ENCODE measurements at places on chromosomes 2 and 18.

DNA sequence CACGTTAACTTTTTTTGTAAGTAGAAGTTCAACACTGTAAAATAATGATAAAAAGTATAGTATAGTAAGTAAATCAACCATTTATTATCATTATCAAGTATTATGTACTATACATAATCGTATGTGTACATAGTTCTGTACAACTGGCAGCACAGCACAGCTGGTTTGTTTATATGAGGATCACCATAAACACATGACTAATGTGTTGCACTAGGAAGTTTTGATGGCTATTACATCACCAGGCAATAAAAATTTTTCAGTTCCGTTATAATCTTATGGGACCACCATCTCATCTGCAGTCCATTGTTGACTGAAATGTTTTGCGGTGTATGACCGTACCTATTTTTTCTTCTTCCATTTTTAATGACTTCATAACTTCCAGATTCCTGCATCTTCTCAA is 39.2 kb upstream of the ZNF385B start:
- H3K36me3 ChIP-seq = no peaks in the 10 kb centered on the region
- no peaks in the 10 kb centered on the region for H3K27me3 ChIP-seq
- H3K4me3 ChIP-seq = no peak overlapping the region

GRCh38 chr2:213787869-213788268 is 503.6 kb downstream of the SPAG16 start:
- H3K27me3 ChIP-seq = no peaks in the 10 kb centered on the region
- H3K27ac ChIP-seq = no peak overlapping the region
- H3K4me1 ChIP-seq = no peaks in the 10 kb centered on the region
- DNase-seq = no peak
- no peak overlapping the region for H3K4me3 ChIP-seq
- no peaks in the 10 kb centered on the region for H3K36me3 ChIP-seq

DNA sequence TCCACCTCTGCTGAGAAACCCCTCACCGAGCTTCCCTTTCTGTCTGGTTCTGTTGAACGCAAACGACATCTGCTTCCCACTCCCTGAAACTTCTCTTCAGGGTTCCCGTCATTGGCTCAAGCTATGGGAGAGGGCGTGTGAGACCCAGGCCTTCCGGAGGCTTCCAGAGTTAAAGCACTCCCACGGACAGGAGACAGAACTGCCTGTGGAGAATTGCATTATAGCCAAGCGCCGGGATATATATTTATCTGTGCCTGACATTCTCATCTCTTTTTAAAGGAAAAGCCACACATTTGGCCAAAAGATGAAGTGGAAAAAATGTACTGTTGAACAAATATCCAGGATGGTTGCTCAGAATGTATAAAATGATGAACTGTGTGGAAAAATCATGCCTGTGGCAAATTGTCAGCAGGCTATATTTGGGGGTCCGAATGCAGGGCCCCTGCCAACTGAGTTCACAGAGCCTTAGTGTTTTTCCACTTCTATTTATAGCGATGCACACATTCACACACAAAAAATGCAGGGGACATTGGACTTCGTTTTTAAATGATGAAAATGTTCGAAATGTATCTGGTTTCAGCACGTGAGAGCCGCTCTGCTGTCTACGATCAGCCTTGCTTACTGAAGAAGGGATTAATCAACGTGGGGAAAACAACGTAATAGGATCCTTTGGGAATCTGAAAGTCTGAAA is 59.5 kb downstream of the E2F6 start:
- H3K4me3 ChIP-seq = no peak overlapping the region
- DNase-seq = no peak
- no peaks in the 10 kb centered on the region for H3K36me3 ChIP-seq
- no peaks in the 10 kb centered on the region for H3K27me3 ChIP-seq

DNA sequence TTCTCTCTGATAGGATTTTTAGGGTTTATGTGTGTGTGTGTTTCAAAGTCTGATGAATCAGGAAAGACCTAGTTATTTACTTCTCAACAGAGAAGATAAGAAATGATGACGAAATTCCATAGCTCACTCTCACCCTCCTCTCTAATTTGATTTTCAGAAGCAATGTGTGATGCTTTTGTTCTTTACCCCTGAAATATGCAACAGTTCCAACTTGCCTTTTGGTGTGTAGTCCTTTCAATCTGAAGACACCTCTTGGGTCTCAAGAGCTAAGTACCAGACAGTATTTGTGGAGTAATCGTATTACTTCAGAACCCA is 18.7 kb upstream of the LCLAT1 start:
- no peak overlapping the region for H3K27ac ChIP-seq
- peaks cover 26% of the 10 kb centered on the region for H3K4me1 ChIP-seq
- H3K4me3 ChIP-seq = no peak overlapping the region

DNA sequence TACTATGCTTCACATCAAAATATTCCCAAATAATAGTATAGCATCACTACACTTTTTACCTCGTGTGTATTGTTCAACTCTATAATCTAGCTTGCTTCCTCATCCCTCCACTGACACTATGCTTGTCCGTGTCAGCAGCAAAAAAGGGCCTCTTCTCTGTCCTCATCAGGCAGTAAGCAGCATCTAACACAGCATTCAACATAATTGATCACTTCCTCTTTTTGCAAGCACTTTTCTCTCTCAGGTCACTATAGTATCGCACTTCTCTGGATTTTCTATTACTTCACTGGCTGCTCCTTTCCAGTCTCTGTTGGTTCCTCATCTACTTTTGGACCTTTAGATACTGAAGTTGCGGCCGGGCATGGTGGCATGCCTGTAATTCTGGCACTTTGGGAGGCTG is 64.9 kb upstream of the ZSWIM2 start:
- no peaks in the 10 kb centered on the region for H3K4me1 ChIP-seq
- H3K36me3 ChIP-seq = no peaks in the 10 kb centered on the region
- H3K27me3 ChIP-seq = no peaks in the 10 kb centered on the region
- no peak overlapping the region for H3K4me3 ChIP-seq
- DNase-seq = no peak
- no peak overlapping the region for H3K27ac ChIP-seq

DNA sequence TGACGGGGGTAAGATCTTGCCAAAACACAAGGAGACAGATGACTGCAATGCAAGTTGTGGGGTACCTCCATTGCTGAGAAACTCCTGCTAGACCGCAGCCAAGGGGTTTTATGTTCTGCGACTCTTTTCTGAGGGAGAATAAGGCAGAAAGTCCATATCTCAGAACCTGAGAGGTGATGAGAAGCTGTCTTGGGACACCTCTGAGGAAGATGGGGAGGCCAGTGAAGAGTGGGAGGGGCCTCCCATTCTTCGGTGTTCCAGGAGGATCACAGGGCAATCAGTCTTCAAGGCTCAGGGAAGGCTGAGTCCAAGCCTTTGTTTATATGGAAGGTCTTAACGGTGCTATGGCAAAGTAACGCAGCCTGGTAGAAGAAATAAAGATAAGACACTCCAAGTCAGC is 18.0 kb downstream of the CYP27A1 start:
- H3K36me3 ChIP-seq = no peaks in the 10 kb centered on the region
- H3K4me1 ChIP-seq = peaks cover 13% of the 10 kb centered on the region
- H3K4me3 ChIP-seq = no peak overlapping the region
- no peak overlapping the region for H3K27ac ChIP-seq
- DNase-seq = no peak
- H3K27me3 ChIP-seq = peaks cover 18% of the 10 kb centered on the region

- no peak overlapping the region for H3K4me3 ChIP-seq
- H3K4me1 ChIP-seq = no peaks in the 10 kb centered on the region
- H3K36me3 ChIP-seq = no peaks in the 10 kb centered on the region
- DNase-seq = no peak
- no peak overlapping the region for H3K27ac ChIP-seq
Measured at GRCh38 chr2:145591109-145591809, 1071.3 kb upstream of the ZEB2 start.

DNA sequence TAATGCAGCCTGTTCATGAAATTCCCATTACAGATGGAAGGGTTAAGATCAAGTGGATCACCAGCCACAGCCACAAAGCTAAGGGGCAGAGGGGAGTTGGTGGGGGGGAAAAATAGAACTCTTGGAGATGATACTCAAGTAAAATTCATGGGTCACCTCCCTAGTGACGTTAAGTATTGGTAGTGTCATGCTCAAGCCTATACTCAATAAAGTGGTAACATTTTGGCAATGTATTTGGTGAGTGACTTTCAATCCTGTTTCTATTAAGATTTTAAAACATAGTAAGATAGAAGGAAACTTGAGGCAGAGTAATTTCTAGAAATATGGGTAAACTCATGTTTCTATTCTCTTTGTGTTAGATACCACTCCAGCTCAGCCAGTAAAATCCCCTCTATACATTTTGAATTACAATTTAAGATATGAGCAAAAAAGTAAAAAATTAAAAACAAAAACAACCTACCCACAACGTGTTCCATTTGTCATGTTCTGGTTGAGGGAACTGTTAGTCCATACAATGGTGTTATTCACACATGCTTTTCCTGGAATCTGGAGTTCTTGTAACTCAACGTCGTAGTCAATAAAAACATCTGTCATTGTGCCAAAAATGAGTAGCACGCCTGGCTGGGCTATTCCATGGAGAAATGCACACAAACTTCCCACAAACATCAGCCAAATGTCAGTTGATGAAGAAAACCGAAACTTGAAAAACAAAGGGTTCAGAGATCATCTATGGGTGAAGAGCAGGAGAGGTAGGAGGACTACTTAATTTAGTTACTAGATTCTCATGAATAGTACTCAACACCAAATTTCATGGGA is 18.1 kb downstream of the ABCB11 start:
- no peaks in the 10 kb centered on the region for H3K27me3 ChIP-seq
- H3K4me1 ChIP-seq = peaks cover 1% of the 10 kb centered on the region
- H3K4me3 ChIP-seq = no peak overlapping the region
- no peak overlapping the region for H3K27ac ChIP-seq
- no peak for DNase-seq

DNA sequence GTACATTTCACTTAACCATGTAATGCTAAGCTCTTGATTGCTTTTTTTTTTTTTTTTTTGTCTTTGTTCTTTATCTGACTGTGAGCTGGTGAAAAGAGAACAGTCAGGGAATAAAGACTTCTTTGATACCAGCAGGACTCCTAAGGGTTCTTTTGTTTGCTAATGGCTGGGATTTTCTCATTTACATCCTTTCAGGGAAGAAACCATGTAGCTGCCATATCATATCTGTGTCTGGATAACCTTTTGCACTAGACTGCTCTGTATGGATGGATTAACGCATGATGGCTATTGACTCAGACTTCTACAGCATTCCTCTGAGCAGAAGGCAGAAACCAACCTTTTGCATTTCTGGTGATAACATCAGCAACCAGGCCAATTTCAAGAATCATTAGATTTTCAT is 504.0 kb downstream of the LRRTM4 start:
- DNase-seq = no peak
- H3K27me3 ChIP-seq = no peaks in the 10 kb centered on the region
- H3K4me3 ChIP-seq = no peak overlapping the region
- H3K27ac ChIP-seq = no peak overlapping the region
- no peaks in the 10 kb centered on the region for H3K4me1 ChIP-seq
- H3K36me3 ChIP-seq = no peaks in the 10 kb centered on the region

DNA sequence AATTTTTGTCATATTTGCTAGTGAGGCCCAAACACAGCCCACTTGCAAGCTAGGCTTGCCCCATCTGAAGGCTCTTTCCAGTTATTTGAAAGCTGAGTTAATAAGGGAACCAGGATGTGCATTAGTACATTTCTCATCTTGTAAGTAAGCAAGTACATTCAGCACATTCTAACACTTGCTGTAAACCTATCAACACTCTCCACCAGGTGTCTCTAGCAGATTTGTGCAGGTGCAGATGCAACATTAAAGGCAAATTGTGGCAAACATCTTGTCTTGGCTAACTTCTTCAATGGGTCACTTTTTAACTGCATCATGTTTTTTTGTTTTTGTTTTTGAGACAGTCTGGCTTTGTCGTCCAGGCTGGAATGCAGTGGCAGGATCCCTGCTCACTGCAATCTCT is 25.3 kb upstream of the MFSD6 start:
- DNase-seq = peak; percentile 45
- H3K27ac ChIP-seq = no peak overlapping the region
- no peaks in the 10 kb centered on the region for H3K36me3 ChIP-seq
- no peaks in the 10 kb centered on the region for H3K27me3 ChIP-seq

DNA sequence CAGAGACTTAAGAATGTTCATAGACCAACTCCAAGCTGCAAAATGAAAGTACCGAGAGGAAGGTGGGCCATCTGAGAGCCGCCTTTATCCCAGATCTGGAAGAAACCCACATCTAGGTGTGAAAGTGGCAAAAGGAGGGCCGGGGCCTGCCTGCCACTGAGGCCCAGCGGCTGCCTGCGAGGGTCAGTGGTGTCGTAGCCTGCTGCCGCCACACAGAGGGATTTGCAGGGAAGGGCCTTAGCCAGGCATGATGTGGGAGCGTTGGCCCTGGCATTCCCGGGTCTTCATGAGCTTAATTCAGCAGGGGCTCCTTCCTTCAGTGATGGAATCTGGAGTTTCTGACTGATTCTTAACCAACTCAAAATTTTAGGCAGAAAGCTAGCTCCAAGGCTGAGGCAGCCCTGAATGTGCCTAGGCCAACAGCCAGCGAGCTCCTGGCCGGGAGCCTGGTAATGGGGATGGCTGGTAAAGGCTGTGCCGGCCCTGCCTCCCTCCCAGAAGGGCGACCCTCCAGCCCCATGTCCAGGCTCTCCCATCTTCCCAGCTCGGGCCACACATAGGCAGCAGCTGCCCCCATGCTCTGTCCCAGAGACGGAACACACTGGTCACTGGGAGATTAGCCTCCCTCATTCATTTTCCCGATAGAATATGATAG is 230.1 kb downstream of the AGAP1 start:
- H3K36me3 ChIP-seq = no peaks in the 10 kb centered on the region
- no peak overlapping the region for H3K27ac ChIP-seq
- DNase-seq = no peak
- no peak overlapping the region for H3K4me3 ChIP-seq

DNA sequence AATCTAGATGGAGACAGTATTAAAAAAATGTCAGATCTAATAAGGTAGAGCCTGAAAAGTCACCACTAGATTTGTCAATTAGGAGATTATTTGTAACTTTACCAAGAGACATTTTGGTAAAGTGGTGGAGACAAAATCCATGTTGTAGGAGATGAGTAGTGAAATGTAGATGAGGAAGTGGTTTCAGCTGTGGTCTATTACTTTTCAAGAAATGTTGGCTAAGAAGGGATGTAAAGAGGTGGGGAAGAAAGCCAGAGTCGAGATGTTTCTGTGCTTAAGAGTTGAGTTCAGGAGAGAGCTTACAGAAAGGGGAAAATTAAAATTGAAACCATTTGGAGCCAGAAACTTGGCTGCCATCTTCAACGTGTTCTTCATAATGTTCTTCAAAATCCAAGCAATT is 22.2 kb downstream of the ACVR2A start:
- no peak for DNase-seq
- H3K27me3 ChIP-seq = no peaks in the 10 kb centered on the region
- no peak overlapping the region for H3K4me3 ChIP-seq
- no peak overlapping the region for H3K27ac ChIP-seq

DNA sequence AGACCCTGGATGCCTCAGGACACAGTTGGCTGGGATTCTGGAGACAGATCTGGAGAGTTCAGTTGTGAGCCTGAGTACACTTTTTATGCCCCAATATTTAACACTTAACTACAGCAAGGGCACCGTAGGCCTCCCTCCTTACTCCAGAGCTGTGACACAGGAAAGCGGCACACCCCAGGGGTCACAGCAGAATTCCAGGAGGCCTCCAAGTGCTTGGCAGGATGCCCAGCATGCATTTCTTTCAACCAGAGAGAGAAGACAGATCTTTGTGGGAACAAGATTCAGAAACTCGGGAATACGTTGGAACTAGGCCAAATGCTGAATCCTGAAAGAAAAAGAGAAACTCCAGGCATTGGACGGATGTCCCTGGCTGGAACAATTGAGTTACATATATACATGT is 199.2 kb upstream of the NT5C1B start:
- no peak for DNase-seq
- H3K4me3 ChIP-seq = no peak overlapping the region
- no peaks in the 10 kb centered on the region for H3K27me3 ChIP-seq
- H3K4me1 ChIP-seq = no peaks in the 10 kb centered on the region
- no peaks in the 10 kb centered on the region for H3K36me3 ChIP-seq
- H3K27ac ChIP-seq = no peak overlapping the region

All from T-cell (primary cell).